Gastrocnemius medialis (tissue), 4 donors: ENCODE measurements at places on chromosomes 3 and 15.
A peak's percentile ranks its signal among the peaks of the same experiment; 100 is the strongest.

DNA sequence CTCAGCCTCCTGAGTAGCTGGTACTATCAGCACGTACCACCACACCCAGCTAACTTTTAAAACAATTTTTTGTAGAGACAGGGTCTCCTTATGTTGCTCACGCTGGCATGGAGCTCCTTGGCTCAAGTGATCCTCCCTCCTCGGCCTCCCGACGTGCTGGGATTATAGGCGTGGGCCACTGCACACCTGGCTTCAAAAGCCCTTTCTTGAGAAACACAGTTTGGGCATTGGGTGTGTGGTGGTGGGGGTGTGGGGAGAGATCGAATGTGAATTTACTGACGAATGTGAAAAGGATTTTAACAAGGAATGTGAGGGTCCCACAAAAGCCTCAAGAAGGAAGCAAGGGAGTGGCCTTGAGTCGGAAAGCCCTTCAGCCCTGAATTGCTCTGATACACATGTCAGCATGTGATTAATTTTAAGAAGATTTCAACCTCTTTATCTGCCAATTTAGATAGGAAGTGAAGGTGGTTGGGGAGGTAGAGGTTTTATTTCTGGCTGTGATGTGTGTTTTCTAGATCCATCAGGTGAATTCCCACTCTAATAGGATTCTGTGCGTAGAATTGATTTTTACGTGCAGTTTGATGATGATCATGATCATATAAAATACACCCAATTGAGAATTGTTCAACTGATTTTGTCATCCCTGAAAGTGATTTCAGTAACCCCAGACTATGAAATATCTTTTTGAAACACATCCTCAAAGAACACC lies 1.1 kb downstream of the CCR4 start:
- DNase-seq = no peak

DNA sequence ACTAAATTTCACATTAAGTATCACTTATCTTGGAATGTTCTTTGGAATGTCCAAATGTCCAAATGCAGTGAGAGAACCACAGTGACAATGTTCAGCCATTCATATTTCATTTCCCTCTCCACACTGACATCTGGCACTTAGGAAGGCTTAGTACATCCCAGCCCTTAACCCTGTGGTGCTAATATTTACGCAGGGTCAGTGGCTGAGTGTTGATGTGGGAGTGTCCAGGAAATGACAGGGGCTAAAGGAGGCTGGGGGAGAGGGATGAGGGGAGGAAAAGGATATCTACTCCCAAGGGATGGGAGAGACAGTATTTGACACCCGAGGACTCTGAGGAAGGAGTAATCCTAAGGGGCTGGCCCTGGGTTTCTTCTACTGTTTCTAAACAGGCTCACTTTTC lies 14.1 kb upstream of the CCR4 start:
- DNase-seq = no peak

- DNase-seq = no peak
Observed at GRCh38 chr3:123778991-123779622, 105.0 kb downstream of the MYLK start.

- DNase-seq = peak; percentile 63
Observed at GRCh38 chr3:102206511-102207031, 228.2 kb upstream of the ZPLD1 start.

GRCh38 chr15:79299126-79299840 lies 11.6 kb upstream of the TMED3 start:
- DNase-seq = no peak

GRCh38 chr15:67433495-67434099 lies 87.3 kb upstream of the C15orf61 start:
- DNase-seq = no peak

GRCh38 chr3:8581806-8582445 lies 62.7 kb downstream of the SSUH2 start:
- no peak for DNase-seq

DNA sequence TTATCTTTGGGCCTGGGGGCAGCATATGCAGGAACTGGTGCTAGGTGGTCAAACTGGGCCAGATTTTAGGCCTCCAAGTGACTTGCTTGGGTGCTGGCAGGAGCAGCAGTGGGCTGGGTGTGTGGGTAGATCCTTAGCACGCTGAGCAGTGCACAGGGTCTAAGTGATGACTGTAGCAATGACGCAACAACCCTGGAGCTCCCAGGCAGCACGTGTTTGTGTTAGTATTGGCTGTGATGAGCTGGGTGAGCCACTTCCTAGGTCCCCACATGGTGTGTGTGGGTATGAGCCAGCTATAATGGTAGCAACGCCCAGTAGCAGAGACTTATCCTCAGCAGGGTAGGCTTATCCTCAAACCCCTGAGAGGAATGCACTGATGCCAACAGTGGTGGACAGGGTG lies 570.6 kb upstream of the ROBO1 start:
- DNase-seq = no peak

DNA sequence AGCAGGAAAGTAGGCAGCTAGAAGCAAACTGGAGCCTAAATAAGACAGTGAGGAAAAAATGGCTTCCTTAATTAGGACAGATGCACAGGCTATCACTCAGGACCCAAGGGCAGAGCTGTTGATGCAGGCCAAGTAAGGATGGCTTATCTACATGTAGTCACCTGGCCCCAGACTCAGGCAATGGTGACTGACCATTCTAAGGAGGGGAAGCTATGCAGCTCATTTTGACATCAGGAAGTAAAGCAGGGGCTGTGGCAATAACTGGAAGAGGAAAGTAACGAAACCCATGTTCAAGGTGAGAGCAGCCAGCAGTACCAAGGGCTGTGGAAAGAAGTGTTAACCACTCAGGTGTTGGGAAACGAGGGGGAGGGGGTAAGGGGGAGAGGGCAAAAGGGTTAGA lies 16.2 kb downstream of the ACAD11 start:
- DNase-seq = no peak
